ENCODE measurements at places on chromosomes 5 and 9.

DNA sequence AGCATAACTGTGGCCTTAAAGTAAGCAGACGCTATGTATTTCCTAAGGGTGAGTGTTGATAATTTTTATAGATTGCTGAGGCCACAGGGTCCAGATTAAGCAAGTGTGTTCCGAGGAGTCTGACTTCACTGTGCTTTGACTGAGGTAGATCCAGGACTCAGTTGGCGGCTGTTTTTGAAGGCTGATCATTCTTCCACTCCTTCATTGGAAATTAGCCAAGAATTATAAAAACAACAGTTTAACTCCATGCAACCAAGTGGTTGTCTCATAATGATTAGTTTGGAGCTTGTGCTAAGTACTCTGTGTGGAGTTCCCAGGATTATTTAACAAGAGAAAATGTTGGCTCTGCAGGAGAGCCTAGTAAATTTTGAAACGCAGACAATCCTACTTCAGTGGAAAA is 19.1 kb downstream of the IQGAP2 start:
- DNase-seq = no peak

GRCh38 chr9:72665421-72665820 is 144.0 kb downstream of the TMC1 start:
- DNase-seq = no peak

GRCh38 chr9:18250053-18250452 is 223.9 kb upstream of the ADAMTSL1 start:
- no peak for DNase-seq

- DNase-seq = no peak
Observed at GRCh38 chr9:8552732-8553131, 753.2 kb upstream of the DMAC1 start.

DNA sequence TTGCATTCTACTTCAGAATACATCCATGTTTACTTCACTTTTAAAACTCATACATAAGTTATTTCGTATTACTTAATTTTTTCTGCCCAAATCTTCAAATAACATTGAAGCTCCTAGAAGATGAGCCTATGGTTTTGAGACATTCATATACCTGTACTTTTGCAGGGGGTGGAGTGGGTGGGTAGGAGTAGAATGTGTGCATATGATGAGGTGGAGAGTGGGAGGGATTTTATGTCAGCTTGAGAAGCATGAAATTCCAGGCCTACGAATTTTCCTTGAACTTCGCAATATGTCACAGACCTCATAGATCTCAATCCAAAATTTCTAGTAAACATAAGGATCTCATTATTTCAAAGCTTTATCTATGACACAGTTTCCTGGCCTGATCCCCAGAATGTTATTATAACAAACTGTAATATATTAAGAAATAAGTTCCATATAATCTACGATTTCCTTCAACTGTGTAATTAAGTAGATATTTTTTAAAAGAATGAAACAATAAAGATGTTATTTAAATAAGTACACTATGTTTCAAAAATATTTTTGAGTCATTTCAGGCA is 19.7 kb upstream of the MOB3B start:
- DNase-seq = no peak

DNA sequence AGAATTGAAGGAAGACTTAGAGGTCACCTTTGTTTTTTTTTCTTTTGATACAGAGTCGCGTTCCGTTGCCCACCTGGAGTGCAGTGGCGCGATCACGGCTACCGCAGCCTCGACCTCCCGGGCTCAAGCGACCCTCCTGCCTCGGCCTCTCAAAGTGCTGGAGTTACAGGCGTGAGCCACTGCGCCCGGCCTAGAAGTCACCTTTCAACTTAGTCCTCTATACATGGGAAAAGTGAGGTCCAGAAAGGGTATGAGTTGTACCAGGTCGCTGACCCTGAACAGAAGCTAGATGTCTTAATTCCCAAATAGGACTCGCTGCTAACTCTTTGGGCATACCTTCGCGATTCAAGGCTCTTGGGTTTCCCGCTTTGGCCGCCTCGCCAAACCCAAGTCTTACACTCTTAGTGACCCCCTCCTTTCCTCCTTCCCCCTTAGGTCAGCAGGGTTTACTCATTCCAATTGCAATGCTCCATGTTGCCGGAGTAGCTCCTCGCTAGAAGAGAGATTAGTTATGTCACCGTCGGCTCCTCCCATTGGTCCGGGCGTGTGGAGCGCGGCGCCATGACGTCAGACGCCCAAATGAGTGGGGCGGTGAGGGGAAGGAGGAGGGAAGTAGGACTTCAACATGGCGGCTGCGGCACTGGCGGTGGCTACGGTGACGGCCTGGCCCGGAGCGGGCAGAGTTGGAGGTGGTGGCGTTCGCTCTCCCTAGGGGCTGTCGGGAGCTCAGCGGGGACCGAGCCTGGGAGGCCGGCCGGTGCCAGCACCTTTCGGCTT is at the start of gene UBAP1:
UBAP1 (plus strand) TSS at position 608 of the 777 bp plus-strand sequence. CDS start 41,872 bp downstream, outside the sequence.
- peak; percentile 86 for DNase-seq

DNA sequence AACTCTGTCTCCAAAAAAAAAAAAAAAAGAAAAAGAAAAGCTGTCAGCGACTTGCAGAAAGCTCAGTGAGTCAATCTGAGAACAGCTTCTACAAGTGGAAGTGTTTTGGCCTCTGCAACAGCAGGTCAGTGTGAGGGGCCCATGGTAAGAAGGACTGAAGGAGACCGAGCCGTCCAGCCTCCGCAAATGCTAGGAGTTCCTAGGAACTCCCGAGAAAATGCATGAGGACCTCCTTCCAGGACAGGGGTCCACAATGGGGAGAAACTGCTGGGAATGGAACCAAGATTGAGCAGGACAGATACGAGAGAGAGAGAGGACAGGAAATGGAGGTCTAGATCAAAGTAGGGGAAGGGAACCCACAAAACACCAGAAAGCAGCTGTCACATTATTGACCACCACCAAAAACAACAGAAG is 180.5 kb downstream of the CRB2 start:
- DNase-seq = no peak

DNA sequence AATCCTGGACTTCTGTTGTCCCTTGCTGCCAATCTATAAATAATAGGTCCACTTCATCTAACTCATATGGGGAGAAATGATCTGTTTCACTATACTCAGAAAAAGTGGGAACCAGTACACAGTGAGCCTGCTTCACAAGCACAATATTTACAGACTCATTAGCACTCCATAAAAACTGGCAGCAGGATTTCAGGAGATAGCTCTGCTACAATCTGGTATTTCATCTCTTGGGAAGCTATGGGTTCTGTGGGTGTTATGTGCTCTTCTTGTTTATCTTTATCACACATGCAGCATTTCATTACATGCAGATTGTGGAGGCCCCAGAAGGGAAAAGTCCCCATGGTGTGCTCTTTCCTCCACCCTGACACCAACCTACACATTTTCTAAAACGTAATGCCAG is 33.2 kb downstream of the UGT3A2 start:
- DNase-seq = no peak

DNA sequence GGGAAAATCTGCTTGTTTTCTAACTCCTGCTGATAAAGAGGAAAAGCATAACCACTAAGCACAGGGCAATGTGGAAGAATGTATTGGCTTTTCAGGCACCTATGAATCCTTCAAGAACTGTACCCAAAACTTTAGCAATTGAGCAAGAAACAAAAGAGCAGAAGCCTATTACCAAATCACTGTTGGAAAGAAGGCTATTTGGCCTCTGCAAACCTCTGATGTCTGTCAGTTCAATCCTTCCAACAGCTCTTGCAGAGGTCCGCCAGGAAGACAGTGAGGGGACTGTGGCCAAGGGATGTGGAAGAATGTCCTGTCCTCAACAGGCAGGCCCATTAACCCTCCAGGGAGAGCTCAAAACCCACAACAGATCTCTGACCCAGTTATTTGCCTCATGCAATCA is 328.6 kb downstream of the ENC1 start:
- DNase-seq = no peak

- no peak for DNase-seq
Observed at GRCh38 chr5:77379558-77380061, 112.5 kb downstream of the WDR41 start.

- no peak for DNase-seq
Observed at GRCh38 chr9:68625559-68625958, 79.5 kb upstream of the PIP5K1B start.

Measured in stimulated activated CD4-positive, alpha-beta T cell treated with anti-CD3 and anti-CD28 coated beads, Interleukin-15, amount 100 ng/mL, for 1 hour (primary cell).